ENCODE measurements at places on chromosomes 3 and 15.

GRCh38 chr15:98901434-98902072 is 106.0 kb downstream of the PGPEP1L start:
- no peak for DNase-seq

DNA sequence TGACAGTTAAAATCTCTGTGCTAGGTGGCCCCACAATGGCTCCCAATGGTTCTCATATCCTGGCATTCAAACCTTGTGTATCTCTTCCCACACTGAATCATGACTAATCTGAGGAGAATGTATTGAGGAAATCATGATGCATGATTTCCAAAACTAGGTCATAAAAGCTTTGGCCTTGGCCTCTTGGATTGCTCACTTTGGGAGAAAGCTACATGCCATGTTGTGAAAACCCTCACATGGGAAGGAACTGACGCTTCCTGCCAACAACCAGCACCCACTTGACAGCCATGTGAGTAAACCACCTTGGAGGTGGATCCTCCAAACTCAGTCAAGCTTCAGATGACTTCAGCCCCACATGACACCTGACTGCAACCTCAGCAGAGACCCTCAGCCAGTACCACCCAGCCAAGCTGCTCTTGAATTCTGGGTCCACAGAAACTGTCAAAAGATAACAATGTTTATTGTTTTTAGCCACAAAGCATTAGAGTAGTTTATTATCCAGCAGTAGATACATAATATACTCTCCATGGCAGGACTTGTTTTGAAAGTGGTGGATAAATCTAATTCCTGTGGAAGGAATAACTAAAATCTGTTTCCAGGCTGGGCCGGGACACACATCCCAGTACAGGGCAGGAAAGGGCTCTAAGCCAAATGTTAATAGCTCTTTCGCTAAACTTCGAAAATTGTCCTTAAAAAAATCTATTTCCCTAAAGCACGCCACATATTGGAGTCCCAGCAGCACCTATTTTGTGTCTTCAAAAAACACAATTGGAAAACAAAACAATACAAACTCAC is 1.0 kb upstream of the ZNF620 start:
- DNase-seq = no peak

DNA sequence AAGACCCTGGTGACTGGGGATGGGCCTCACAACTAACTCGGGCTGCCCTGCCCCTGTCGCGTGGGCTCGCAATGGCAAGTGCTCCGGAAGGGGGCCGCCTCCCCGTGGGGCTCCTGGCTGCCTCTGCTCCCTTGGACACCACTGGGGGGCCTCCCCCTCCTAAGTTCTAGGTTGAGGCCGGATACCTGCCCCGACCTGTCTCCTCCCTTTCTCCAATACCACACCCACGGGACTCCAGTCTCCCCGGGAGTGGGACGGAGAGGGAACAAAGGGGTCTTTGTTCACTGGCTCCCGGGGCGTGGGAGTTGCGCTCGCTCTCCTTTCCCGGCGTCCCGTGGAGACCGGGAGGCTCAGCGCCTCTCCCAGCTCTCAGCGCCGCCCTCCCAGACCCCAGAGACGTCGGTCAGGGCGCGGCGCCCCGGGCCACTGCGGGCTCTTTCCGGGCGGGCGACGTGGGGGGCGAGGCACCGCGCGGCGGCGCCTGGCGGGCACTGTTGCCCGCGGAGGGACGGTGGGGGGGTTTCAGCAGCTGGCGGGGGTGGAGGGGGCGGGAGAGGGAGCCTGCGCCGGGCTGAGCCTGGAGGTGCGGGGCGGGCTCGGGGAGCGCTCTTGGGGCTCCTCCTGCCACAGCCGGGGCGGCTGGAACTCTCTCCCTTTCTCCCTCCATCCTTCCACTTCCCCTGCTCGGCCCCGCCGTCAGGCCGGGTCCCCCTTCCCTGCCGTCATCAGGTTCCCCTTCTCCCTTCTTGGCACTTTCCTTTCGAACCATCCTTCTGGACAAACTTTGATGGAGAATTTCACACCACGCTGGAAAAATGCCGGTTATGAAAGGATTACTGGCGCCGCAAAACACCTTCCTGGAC is at the start of gene KCNH8:
Gene KCNH8 (plus strand): TSS at position 606 of the 863 bp plus-strand sequence. CDS start 210 bp downstream, at position 816.
- no peak for DNase-seq

- DNase-seq = no peak
These were observed 4.4 kb upstream of the SYNM start for GRCh38 chr15:99100245-99101173.

DNA sequence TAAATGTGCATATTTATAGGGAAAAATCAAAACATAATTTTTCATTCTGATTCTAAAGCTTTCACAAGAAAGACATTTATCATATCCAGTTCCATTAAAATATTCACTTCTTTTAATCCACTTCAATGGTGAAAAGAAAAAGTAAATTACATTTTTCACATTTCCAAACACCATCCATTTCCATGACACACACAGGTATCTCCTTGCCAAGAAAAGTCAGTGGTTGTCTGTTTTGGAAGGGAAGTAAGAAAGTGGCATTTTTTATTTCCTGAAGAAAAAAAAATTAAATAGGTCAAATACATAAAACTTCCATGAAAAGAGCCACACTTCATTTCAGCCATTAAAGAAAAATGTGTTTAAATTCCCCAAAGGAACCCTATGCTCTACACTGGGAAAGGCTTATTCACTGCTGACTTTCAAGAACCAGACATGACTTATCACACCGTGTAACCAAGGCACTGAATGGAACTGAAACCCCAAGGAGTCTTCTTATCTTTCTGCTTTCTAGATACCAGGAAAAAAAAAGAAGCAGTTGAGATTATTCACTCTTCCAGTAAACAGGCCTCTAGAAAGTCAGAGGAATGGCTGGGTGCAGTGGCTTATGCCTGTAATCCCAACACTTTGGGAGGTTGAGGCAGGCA is 44.5 kb downstream of the OSBPL10 start:
- DNase-seq = no peak

DNA sequence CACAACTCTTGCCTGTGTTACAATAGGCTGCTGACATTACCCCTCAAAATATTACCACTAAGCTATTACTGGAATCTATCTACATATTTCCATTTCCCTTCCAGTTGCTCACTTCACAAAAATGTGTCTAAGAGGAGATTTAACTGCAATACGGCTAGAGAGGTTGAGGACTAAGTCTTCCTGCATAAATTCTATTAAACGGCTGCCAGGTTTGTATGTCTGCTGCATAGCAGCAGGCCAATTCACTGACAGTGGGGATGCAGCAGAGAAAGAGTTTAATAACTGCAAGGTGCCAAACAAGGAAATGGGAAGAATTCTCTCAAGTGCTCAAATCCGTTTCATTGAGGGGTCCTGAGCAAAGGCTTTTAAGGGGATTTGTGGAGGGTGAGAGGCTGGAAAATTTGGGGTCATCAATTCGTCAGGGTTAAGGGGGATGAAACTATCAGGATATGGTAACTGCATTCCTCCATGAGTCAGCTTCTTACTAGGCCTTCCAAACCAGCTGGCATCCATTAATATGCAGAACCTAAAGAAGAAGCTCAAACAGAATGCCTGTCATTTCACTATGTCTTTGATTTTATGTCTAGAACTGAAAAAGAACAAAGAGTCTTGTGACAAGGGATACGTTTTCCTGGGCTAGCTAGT is 675.6 kb downstream of the TBL1XR1 start:
- DNase-seq = no peak
